ENCODE measurements at places on chromosomes 7 and 10. TPM values are rescaled to one million over a fixed set of nuclear protein-coding genes. Genes with fewer than 3 reads are reported as not detected.

The CALD1 gene
- polyA plus RNA-seq = 24.7 TPM

GRCh38 chr7:19692111-19692828 is 16.6 kb downstream of the POLR1F start:
- DNase-seq = peak; percentile 43
- H3K27me3 ChIP-seq = no peaks in the 10 kb centered on the region

- no peak for DNase-seq
- no peak overlapping the region for H3K27ac ChIP-seq
- no peaks in the 10 kb centered on the region for H3K4me1 ChIP-seq
- H3K27me3 ChIP-seq = no peaks in the 10 kb centered on the region
- H3K4me3 ChIP-seq = no peak overlapping the region
These were observed 122.6 kb downstream of the MYL10 start for GRCh38 chr7:101506531-101506930.

DNA sequence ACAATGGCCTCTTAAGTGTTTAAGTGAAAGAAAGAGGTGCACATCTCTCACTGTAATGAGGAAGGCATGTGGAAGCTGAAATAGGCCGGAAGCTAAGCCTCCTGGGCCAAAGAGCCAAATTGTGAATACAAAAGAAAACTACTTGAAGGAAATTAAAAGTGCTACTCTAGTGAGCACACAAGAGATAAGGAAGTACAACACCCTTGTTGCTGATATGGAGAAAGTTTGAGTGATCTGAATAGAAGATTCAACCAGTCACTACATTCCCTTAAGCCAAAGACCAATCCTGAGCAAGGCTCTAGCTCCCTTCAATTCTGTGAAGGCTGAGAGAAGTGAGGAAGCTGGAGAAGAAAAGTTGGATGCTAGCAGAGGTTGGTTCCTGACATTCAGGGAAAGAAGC is 8.2 kb downstream of the DKK1 start:
- peaks cover 3% of the 10 kb centered on the region for H3K27me3 ChIP-seq
- H3K27ac ChIP-seq = no peak overlapping the region
- no peaks in the 10 kb centered on the region for H3K4me1 ChIP-seq
- no peak overlapping the region for H3K4me3 ChIP-seq
- DNase-seq = no peak

DNA sequence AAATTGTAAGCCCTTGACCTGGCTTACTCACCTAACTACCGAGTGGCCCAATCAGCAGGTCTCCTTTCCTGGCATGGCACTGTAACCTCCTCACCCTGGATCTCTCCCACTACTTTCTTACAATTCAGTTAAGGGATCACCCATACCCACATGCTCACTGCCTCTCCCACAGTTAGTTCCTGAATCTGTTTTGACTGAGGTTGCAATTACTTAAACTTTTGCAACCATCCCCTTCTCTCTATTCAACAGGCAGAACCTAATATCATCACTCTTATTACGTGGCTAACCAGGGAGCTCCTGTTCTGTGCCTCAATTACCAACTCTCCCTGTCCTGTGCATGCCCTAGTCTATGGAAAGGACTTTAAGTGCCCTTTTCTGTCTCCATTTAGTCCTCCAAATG is 84.2 kb upstream of the IKZF1 start:
- DNase-seq = no peak
- no peaks in the 10 kb centered on the region for H3K27me3 ChIP-seq

DNA sequence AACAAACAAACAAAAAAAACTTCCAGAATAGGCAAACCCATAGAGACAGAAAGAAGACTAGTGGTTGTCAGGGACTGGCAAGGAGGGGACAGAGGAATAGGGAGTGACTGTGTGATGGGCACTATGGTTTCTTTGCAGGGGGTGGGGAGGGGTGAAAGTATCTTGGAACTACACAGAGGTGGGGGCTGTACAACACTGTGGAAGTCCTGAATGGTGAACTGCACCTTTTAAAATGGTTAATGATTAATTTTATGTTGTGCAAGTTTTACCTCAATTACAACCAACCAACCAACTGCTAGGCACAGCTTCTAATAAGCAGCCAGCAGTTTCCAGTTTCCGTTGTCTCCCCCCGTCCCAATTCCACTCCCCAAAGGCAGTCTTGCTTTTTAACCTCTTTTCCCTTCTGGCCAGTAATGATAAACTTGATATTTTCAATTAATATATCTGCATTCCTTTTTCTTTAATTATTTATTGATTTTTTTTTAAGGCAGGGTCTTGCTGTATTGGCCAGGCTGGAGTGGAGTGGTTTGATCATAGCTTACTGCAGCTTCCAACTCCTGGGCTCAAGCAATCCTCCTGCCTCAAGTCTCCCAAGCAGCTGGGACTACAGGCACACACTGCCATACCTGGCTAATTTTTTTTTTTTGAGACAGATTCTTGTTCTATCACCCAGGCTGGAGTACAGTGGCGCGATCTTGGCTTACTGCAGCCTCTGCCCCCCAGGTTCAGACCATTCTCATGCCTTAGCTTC is 46.8 kb downstream of the HIP1 start:
- no peak for DNase-seq
- H3K4me1 ChIP-seq = no peaks in the 10 kb centered on the region
- H3K36me3 ChIP-seq = no peaks in the 10 kb centered on the region
- no peak overlapping the region for H3K27ac ChIP-seq
- H3K27me3 ChIP-seq = peaks cover 11% of the 10 kb centered on the region

GRCh38 chr10:129335396-129335795 is 131.6 kb upstream of the MGMT start:
- H3K4me3 ChIP-seq = no peak overlapping the region
- H3K27ac ChIP-seq = no peak overlapping the region
- H3K36me3 ChIP-seq = no peaks in the 10 kb centered on the region

DNA sequence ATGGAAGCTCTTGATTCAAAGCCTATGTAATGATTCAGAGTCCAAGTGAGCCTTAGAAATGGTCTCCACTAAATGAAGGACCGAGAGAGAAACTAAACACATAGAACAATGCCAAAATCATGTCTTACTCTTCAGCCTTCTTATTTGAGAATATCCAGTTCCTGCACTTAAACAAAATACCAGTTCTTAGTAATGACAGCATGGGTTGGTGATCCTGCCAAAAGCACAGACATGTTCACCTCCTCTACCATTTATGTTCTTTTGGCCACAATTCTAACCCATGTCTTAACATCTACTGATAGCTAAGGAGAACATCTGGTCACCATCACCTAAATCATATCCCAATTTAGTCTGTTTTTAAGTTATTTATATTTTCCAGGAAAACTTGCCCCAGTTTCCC is 239.6 kb upstream of the PTN start:
- H3K27me3 ChIP-seq = no peaks in the 10 kb centered on the region
- no peaks in the 10 kb centered on the region for H3K36me3 ChIP-seq
- no peak overlapping the region for H3K4me3 ChIP-seq
- no peak for DNase-seq

The TMEM184A gene
- polyA plus RNA-seq = 1.4 TPM

GRCh38 chr7:68267486-68267885 is 1270.9 kb downstream of the TYW1 start:
- H3K27ac ChIP-seq = no peak overlapping the region
- no peak overlapping the region for H3K4me3 ChIP-seq
- DNase-seq = no peak
- no peaks in the 10 kb centered on the region for H3K36me3 ChIP-seq
- H3K4me1 ChIP-seq = no peaks in the 10 kb centered on the region

The CYP26A1 gene
- 0.04 TPM for polyA plus RNA-seq

DNA sequence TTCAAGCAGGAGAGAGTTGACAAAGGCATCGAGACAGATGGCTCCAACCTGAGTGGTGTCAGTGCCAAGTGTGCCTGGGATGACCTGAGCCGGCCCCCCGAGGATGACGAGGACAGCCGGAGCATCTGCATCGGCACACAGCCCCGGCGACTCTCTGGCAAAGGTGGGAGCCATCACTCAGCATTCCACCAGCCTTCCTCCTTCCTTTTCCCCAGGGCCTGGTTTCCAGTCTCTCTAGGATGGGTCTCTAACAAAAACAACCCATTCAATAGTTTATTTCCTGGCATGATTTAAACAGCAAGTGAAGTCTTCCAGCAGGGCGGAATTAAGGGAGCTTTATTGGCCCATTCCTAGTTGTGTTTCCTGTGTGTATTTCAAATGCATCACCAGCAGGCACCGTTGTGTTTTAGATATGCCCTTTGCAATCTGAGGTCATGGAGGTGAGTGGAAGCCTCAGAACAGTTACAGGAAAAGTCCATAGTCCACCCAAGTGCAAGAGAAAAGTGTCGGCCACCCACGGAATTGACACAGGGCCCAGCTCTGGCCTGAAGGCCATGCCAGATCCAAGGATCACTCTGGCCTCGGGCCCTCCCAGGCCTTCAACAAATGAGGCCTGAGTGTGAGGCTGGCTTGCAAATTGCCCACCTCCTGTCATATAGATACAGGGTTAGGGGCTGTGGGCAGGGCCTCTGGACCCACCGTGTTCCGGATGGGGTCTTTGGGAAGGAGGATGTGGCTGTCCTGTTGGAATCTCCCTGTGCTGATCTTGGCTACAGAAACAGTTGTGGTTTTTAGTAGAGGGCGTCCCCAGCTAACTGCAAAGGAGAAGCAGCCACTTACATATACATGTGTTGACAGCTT is 46.9 kb upstream of the TRIM8 start:
- no peak overlapping the region for H3K4me3 ChIP-seq
- peak overlapping the region; percentile 39 for H3K27ac ChIP-seq
- peak; percentile 62 for DNase-seq
- no peaks in the 10 kb centered on the region for H3K36me3 ChIP-seq

GRCh38 chr7:7830122-7830878 is 111.9 kb upstream of the RPA3 start:
- H3K27me3 ChIP-seq = no peaks in the 10 kb centered on the region
- H3K4me1 ChIP-seq = peaks cover 8% of the 10 kb centered on the region
- H3K27ac ChIP-seq = no peak overlapping the region
- H3K36me3 ChIP-seq = no peaks in the 10 kb centered on the region
- H3K4me3 ChIP-seq = no peak overlapping the region
- DNase-seq = no peak

- H3K27ac ChIP-seq = no peak overlapping the region
- H3K4me3 ChIP-seq = no peak overlapping the region
- DNase-seq = no peak
These were observed 560.3 kb downstream of the ATRNL1 start for GRCh38 chr10:115653473-115653872.
